ENCODE measurements at places on chromosomes 2 and 18. TPM values are rescaled to one million over a fixed set of nuclear protein-coding genes. Genes with fewer than 3 reads are reported as not detected.

DNA sequence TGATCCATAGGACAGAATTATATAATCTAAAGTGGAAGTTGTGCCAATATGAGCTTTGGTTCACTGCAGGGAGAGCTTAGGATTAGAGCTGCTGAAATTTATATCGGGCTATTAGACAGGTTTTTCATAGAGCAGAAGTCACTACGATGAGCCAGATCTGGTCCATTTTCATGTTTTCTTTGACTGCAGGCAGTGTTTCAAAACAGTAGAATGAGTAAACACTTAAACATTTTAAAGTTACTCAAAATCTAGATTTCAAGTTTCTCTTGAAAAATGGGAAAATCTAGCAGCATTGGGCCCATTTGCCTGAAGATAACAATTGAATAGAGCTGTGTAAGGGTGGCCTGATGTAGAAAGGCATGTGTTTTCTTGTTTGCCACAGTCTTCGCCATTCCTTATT, 14.5 kb upstream of the ADAM23 start:
- no peak for DNase-seq

- no peak for DNase-seq
These were observed 46.1 kb upstream of the PLB1 start for GRCh38 chr2:28449488-28450395.

- DNase-seq: peak; percentile 35
These were observed 370.0 kb downstream of the SLC4A3 start for GRCh38 chr2:219997341-219997851.

- DNase-seq: no peak
These were observed 621 bp upstream of the KCNS3 start for GRCh38 chr2:17877811-17878280.

GRCh38 chr18:80229363-80229762, 18.0 kb downstream of the PARD6G start:
- DNase-seq: no peak

DNA sequence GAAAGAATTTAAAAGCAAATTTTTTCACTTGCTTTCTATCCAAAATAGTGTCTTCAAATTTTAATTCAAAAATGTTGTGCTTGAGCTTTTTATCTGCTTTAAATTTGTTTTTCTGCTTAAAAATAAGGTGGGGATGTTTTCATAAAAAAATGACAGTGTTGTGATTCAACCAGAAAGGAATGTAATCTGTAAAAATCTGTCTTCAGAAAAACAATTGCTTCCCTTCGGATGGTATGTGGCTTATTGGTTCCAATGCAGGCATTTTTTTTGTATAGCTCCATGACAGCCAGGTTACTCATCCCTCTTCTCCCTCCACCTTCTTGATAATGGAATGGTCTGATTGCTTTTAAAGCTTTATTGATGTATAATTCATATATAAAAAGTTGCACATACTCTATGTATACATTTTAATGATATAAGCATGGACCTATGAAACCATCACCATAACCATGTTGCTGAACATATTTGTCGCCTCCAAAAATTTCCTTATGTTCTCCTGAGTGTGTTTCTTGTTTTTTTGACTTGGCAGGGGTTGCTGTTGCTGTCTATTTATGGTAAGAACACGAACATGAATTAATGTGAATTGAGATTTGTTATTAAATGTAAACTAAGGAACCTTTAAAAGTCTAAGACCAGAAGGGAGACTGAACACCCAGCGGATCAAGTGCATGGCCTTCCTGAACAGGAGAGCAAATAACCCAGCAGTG, 363.7 kb upstream of the SPHKAP start:
- DNase-seq: no peak

- DNase-seq: no peak
These were observed 194.6 kb upstream of the MEIS1 start for GRCh38 chr2:66240286-66240685.

DNA sequence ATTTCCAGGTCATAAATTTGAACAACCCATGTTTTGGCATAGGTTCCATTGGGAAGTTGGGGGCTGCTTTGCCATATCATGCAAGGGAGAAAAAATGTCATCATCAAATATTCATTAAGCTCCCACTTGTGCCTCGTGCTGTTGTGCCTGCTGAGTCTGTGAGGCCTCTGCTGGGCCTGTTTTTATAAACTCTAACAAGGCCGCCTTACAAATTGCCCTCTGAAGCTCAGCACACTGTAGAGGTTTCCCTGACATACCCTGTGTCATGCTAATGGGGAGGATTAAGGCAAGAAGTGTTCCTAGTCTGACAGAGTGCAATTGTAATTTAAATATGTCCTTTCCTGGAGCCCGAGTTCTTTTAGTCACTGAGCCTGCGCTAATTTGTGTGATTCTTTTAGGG, 17.6 kb downstream of the OSBPL6 start:
- DNase-seq: no peak

DNA sequence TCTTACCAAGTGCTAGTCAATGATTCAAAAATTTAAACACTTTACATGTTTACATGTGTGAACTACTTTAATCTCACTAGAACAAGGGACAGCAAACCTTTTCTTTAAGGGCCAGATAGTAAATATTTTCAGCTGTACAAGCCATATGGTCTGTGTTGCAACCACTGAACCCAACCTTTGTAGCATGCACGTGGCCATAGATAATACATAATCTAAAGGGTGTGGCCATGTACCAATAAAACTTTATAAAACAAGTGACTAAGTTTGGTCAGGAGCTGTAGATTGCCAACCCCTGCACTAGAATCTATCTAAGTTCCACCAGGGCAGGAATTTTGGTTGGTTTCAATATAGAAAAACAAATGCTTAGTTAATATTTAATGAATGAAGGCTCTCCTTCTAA, 18.4 kb upstream of the SPRED2 start:
- no peak for DNase-seq

DNA sequence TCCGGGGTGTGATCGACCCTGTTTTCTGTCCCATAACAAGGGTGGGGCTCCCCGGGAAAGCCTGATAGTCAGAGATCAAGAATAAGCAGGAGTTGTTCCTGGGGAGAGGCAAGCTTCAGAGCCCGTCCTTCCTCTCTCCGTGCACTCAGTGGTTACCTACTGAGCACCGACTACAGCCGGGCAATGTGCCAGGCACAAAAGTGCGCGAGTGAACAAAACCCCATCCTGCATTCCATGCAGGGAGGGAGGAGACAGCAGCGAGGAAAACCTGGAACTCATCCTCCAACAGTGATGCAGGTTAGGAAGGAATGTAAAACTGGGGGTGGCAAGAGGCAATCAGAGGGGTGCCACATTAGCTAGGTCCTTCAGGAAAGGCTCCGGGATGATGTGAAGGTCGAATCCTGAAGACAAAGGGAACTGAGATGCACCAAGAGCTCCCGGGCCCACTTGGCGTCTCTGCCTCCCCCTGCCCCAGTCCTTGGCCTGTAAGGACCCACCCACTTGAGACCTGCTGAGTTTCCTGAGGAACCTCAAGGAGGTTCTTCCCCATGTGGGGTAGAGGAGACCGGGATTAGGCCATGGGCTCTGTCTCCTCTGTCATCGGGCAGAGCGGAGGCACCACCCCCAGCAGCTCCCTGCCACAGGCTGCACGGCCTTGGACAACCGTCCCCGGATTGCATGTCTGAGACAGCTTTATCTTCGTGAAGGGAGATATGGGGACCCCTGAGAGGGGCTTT, 198.2 kb downstream of the NDUFA10 start:
- no peak for DNase-seq

- DNase-seq: no peak
These were observed 90.6 kb upstream of the CCDC141 start for GRCh38 chr2:179140571-179140970.

DNA sequence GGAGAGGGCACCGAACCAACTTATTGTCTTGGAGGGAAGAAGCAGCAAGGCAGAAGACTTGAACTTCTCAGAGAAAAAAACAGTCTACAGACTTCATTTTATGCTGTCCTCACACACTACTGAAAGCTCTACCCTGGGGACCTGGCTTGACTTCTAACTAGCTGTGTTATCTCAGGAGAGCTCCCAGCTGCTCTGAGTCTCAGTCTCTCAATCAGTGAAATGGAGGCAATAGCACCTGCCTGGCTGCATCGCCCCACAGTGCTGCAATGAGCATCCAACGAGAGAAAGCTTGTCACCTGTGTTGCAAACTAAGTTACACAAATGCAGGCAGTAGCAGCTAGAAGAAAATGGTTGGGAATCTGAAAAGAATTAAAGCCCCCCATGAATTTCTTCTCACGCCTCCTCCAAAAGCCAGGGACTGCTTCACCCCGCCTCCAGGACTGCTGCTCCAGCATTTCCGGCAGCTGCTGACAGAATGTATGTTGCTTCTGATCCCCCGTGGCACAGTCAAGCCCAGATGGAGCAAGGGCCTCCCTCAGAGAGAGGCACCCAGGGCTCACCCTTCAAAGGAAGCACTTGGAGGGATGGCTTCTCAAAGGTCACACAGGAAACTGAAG, 116.3 kb downstream of the BCL11A start:
- DNase-seq: no peak

DNA sequence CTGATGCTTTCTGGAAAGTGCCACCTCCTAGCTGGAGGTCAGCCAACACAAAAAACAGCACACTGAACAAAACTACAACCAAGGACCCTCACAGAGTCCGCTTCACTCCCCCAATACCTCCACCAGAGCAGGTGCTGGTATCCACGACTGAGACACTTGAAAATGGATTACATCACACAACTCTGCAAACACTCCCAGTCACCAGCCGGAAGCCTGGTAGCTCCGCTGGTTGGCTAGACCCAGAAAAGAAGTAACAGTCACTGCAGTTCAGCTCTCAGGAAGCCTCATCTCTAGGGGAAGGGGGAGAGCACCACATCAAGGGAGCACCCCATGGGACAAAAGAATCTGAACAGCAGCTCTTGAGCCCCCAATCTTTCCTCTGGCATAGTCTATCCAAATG, 175.4 kb downstream of the LCLAT1 start:
- no peak for DNase-seq

GRCh38 chr18:24014062-24014985, at the start of gene TTC39C:
Gene TTC39C, plus strand, starts transcription at chr18:24014754. Its CDS starts 118 bp downstream, at chr18:24014872.
- no peak for DNase-seq

DNA sequence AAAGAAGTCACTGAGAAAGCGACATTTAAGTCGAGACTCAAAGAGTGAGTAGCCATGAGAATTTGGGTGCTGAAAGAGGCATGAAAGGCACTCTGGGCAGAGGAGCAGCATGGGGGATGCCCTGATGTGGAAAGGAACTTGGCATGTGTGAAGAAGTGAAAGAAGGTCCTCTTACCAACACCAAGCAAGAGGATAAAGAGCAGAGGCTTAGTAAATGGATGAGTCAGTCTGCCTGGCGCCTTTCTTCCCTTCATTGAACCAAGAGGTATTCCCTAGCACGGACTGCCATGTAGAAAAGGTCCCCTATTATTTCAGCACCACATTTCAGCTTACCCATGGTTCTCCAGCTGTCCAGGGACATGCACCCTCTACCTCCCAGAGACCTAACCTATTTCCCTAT, 221.1 kb upstream of the NRP2 start:
- no peak for DNase-seq

DNA sequence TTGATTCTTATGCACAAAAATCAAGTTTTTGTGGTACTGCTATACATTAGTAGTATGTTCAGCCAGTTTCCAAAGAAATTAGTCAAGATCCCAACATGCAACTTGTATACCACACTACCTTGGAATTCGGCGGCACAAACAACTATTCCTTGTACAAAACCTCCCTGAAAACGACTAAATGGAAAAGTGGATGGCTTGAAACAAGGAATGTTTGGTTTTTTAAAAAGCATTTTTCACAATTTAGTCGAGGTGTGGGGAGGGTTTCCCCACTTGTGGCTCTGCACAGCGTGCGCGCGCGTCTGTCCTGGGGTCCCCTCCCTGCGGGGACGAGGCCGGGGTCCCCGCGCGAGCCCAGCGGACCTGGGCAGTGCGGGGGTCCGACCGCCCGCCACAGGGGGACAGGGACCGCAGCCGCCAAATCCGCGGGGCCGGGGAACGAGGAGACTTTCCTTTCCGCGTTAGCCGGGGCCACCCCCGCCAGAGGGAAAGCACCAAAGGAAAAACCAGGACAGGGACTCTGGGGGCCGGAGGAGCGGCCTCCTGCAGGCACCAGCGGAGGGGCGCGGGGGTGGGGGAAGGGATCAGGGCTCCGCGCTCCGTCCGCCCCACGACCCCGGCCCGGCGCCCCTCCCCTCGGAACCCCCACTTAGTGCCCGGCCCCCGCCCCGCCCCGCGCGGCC, 534 bp upstream of the SOCS6 start:
- DNase-seq: no peak

GRCh38 chr2:177730792-177731191, 338.2 kb downstream of the AGPS start:
- DNase-seq: no peak

DNA sequence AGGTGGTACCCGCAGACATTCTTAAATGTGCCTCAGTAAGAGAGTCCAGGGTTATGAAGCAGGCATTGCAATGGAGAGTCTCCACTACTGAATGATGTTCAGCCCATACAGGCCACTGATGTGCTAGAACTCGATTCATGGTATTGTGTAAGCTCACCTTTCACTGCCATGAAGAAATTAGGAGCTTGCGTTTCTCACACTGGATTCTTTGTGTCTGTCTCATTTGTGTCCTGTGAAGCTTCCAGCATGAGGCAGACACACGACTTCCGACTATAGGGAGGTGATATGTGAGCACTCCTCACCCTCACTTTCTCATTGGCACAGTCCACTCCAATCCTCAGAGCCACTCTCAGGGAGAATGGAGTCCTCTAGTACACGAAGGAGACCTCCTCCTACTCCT, 677.4 kb upstream of the RAB6C start:
- DNase-seq: no peak

- DNase-seq: no peak
These were observed 74.5 kb downstream of the TPO start for GRCh38 chr2:1487758-1488157.

DNA sequence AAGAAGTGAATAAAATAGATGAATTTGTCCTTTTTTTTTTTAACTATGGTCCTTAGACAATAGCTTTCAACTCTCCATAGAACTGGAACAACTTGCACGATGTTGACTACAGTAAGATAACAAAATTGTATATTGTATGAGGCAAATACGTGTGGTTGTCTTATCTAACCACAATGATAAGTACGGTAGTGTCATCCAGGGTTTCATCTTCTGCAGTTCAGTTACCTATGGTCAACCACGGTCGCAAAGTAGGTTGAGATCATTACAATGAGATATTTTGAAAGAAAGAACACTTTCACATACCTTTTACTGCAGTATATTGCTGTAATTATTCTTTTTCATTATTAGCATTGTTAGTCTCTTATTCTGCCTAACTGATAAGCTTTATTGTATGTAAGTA, 295.2 kb downstream of the PARD3B start:
- DNase-seq: no peak

- no peak for DNase-seq
These were observed 8.5 kb downstream of the STAM2 start for GRCh38 chr2:152167065-152167464.

PLCL1 gene
- 0.08 TPM for total RNA-seq

SERPINB13 gene
- total RNA-seq: not detected

NEURL3 gene
- 18.6 TPM for total RNA-seq

ABCG5 gene
- total RNA-seq: not detected

RAB12 gene
- 60.5 TPM for total RNA-seq

TRIM43 gene
- not detected for total RNA-seq

RTKN gene
- 88.4 TPM for total RNA-seq

SLC23A3 gene
- total RNA-seq: 1.2 TPM

ZBTB7C gene
- total RNA-seq: 1.1 TPM

CLEC4F gene
- not detected for total RNA-seq

FOXD4L1 gene
- not detected for total RNA-seq

CTIF gene
- 24.3 TPM for total RNA-seq

ERICH2 gene
- total RNA-seq: 0.89 TPM

RMND5A gene
- total RNA-seq: 26.6 TPM

CYP27A1 gene
- 32.0 TPM for total RNA-seq

KIF1A gene
- 203 TPM for total RNA-seq
